CD8-positive, alpha-beta memory T cell (primary cell): ENCODE measurements at places on chromosomes 2 and 18. TPM values are rescaled to one million over a fixed set of nuclear protein-coding genes. Genes with fewer than 3 reads are reported as not detected.

Gene SLC4A3
- total RNA-seq: not detected

Gene ATP8B1
- total RNA-seq: not detected

DNA sequence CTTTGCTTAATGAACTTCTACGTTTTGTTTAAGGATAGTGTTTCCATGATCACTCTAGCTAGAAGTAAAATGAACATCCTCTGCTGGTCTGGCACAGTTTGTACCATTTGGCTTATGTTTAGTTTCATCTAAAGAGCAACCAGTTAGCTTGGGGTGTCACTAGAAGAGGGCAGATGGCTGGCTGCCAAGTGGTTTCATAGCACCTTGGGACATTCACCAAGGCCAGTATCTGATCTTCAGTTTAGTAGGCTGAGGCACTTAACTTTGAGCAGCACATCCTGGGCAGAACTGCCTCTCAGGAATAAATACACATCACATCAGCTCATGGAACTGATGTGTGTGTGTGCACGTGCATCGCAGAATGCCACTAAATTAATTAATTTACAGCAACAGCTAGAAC is 68.4 kb downstream of the NXPH2 start:
- no peaks in the 10 kb centered on the region for H3K27me3 ChIP-seq
- no peaks in the 10 kb centered on the region for H3K36me3 ChIP-seq
- no peak overlapping the region for H3K4me3 ChIP-seq
- H3K27ac ChIP-seq: no peak overlapping the region

- DNase-seq: no peak
- H3K36me3 ChIP-seq: no peaks in the 10 kb centered on the region
- no peak overlapping the region for H3K27ac ChIP-seq
Measured at GRCh38 chr18:3794537-3795348, 344.8 kb downstream of the TGIF1 start.

GRCh38 chr18:25648716-25649260 is 296.8 kb upstream of the ZNF521 start:
- H3K27ac ChIP-seq: no peak overlapping the region
- no peaks in the 10 kb centered on the region for H3K27me3 ChIP-seq

DNA sequence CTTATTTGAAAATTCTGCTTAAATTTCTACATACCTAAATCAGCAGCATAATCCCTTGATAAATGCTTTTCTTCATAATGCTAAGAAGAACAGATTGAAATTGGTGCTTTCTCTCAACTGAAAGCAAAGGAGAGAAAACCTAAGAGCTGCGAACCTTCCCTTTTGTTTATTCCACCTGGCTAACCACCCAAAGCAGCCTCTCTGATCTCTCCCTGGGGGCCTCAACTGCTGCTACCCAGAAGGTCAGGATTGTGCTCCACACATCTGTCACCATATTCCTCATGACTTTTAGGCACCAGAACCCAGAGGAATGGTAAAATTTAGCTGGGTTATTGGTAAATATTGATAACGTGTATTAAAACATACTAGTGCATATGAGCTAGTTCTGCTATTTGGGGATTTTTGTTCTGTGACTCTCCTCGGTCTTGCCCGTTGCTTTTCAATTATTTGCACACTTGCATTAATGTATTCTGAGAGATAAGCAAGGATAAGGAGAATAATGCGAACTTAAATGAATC is 334.1 kb downstream of the RIT2 start:
- H3K27me3 ChIP-seq: no peaks in the 10 kb centered on the region
- H3K36me3 ChIP-seq: no peaks in the 10 kb centered on the region
- no peak overlapping the region for H3K4me3 ChIP-seq
- H3K4me1 ChIP-seq: no peaks in the 10 kb centered on the region
- DNase-seq: no peak
- H3K27ac ChIP-seq: no peak overlapping the region

- H3K4me1 ChIP-seq: no peaks in the 10 kb centered on the region
- H3K4me3 ChIP-seq: no peak overlapping the region
- H3K27me3 ChIP-seq: no peaks in the 10 kb centered on the region
- no peak overlapping the region for H3K27ac ChIP-seq
- H3K36me3 ChIP-seq: no peaks in the 10 kb centered on the region
- no peak for DNase-seq
Measured at GRCh38 chr2:45680351-45680967, 29.0 kb downstream of the PRKCE start.

- H3K36me3 ChIP-seq: no peaks in the 10 kb centered on the region
- H3K4me3 ChIP-seq: no peak overlapping the region
- no peak overlapping the region for H3K27ac ChIP-seq
- peak; percentile 6 for DNase-seq
- no peaks in the 10 kb centered on the region for H3K4me1 ChIP-seq
Measured at GRCh38 chr2:28507796-28508764, 12.2 kb downstream of the PLB1 start.

- DNase-seq: no peak
- H3K36me3 ChIP-seq: no peaks in the 10 kb centered on the region
- no peak overlapping the region for H3K27ac ChIP-seq
- no peaks in the 10 kb centered on the region for H3K4me1 ChIP-seq
- no peak overlapping the region for H3K4me3 ChIP-seq
Measured at GRCh38 chr18:40407909-40408308, 1547.1 kb upstream of the PIK3C3 start.

GRCh38 chr2:35960596-35960995 is 395.0 kb upstream of the CRIM1 start:
- H3K4me1 ChIP-seq: no peaks in the 10 kb centered on the region
- no peak for DNase-seq
- H3K4me3 ChIP-seq: no peak overlapping the region
- H3K27ac ChIP-seq: no peak overlapping the region

DNA sequence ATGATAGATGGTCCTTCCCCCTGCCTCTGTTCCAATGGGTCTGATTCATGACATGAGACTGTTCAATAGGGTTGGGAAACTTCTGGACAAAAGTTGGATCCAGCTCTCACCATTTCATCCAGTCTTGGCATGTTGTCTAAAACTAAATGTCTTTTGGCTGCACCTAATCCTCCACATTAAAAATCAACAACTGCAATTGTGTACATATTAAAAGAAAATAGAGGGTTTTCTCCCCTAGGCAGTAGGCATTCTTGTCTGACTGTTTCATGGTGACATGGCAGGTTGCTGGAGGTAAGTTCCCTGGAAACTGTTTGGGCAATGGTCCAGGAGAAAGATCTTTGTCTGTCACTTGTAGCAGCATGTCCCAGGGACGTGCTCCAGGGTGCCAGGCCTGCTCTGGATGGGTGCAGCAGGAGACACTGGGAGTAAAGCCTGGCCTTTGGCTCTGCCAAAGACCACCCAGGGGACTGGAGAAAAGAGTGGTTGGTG is 135.8 kb downstream of the TCF4 start:
- H3K27me3 ChIP-seq: no peaks in the 10 kb centered on the region
- H3K36me3 ChIP-seq: no peaks in the 10 kb centered on the region
- no peak for DNase-seq
- H3K27ac ChIP-seq: no peak overlapping the region

GRCh38 chr2:168593713-168594112 is 137.6 kb downstream of the CERS6 start:
- peaks cover 13% of the 10 kb centered on the region for H3K4me1 ChIP-seq
- H3K36me3 ChIP-seq: no peaks in the 10 kb centered on the region
- DNase-seq: no peak
- H3K27ac ChIP-seq: no peak overlapping the region
- H3K4me3 ChIP-seq: no peak overlapping the region

GRCh38 chr2:54429054-54429453 is 27.1 kb upstream of the SPTBN1 start:
- no peaks in the 10 kb centered on the region for H3K36me3 ChIP-seq
- no peaks in the 10 kb centered on the region for H3K27me3 ChIP-seq
- DNase-seq: no peak
- H3K4me3 ChIP-seq: no peak overlapping the region

- H3K27ac ChIP-seq: no peak overlapping the region
- no peak for DNase-seq
- H3K4me3 ChIP-seq: peak overlapping the region; percentile 24
- no peaks in the 10 kb centered on the region for H3K4me1 ChIP-seq
- no peaks in the 10 kb centered on the region for H3K36me3 ChIP-seq
Measured at GRCh38 chr2:3780477-3781402, 77.4 kb downstream of the DCDC2C start.
